ENCODE measurements at places on chromosomes 2 and 18.

GRCh38 chr2:13696601-13697000, 935.9 kb upstream of the LRATD1 start:
- no peak for DNase-seq

DNA sequence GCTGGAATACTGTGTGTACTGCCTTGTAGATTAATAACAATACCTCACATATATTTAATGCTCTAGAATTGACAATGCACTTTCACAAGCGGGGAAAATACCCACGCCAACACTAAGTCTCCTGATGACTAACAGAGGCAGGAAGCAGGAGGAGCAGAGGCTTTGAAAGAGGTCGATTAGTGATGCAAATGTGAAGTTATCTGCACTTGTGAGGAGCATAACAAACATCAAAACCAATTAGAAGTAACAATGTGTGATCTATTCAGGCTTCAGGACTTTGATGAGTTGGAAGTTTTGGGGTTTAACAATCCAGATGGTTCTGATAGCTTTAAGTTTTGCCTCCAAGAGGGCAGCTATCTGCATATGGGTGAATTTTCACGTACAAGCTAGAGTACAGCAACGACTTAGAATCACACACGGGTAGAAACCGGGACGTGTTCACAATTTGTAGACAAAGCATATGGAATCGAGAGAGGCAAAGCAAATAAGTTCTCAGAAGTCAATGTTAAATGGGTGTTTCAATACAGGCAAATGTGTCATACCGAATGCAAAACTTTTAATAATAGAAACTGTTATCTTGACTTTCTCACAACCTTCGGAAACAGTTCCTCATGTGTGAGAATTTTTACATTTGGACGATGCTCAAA, 114.5 kb downstream of the METTL8 start:
- no peak for DNase-seq

- no peak for DNase-seq
These were observed 357.0 kb upstream of the FSIP2 start for GRCh38 chr2:185381631-185382030.

DNA sequence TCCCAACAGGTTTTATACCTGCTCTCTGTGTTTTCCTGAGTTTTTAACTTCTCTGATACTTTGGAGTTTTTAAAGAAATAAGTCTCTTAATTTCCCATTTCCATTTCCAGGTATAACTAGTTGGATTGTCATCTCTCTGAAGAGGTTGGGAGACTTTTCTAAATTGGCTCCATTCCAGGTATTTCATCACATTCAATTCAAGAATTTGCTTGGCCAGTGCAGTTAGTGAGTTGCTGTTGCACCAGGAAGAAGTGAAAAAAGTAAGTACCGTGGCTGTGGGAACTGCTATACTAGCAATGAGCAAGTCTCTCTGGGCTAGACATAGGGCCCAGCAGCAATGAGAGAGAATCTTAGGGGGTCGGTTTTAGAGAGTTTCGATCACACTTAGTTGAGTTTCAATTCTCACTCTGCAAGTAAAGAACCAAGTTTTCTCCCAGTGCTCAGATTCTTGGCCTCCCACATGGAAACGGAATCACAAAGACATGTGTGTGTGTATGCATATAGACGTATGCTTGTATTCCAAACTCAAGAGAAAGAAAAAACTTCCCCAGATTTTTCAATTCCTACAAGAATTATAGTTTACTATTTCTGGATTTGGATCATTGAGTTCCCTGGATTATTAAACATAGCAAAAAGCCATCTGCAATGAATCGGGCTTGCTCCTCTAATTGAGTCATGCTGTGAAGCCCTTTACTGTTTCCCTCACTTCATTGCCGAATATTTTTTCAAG, 894.4 kb downstream of the BCL11A start:
- no peak for DNase-seq

DNA sequence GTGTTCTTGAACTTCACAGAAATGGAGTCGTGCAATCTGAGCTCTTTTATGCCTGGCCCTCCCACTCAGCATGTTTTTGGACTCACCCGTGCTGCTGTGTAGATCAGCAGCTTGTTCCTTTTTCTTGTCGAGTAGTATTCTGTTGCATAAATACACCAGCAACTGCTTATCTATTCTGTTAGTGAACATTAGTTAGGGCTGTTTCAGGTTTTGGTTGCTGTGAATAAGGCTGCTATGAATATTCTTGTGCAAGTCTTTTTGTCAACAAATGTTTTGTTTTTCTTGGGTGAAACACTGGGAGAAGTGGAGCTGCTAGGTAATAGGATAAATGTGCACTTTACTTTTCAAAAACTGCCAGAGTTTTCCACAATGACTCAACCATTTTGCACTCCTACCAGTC, 15.3 kb upstream of the CIDEA start:
- DNase-seq, result no peak

GRCh38 chr2:58186501-58186900, 54.6 kb downstream of the FANCL start:
- DNase-seq, result no peak

Measured in RWPE2 (cell line).